ENCODE measurements at places on chromosomes 13 and 19.

DNA sequence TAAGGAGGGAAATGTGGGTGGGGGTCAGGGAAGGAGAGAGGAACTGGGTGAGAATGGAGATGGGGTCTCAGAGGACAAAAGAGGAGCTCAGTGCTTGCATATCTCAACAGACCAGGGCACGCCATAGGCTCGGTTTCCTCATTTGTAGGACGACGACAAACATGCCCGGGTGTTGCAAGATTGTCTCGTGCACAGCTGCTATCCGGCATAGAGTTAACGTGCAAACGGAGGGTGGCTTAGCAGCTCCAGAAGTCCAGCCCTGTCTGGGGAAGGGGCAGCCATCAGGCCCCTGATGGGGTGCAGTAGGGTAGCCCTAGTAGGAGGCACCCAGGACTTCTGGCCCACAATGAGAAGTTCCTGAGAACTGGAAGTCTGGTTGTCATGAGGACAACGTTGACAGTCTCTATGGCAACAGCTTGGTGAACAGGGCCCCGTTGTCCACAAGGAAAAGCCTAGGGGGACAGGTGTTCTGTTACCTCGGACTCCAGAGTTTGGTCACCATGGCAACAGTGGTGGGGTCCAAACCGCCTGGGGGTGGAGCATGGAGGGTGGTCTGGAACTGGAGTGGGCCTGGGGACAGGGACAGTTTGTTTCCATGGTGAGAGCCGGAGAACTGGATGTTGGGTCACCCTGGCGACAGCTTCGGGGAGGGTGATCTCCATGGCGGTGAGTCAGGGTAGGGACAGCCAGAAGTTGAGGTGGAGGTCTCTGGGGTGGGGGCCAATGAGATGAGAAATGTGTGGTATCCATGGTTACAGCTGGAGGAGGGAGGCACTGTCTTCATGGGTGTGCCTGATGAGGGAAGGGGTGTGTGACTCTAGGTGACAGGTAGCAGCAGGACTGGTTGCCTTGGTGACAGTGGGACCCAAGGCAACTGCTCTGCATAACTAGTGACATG is 16.8 kb downstream of the TM6SF2 start:
- DNase-seq, result peak; percentile 46

DNA sequence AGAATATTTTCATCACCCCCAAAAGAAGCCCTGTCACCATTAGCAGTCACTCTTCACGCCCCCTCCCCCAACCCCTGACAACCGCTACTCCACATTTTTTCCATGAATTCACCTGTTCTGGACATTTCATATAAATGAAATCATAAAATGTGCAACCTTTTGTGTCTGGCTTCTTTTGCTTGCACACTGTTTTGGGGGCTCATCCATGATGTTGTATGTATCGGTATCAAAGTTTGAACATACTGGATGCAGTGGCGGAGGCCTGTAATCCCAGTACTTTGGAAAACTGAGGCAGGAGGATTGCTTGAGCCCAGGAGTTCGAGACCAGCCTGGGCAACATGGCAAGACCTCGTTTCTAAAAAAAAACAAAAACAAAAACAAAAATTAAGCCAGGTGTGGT is 7.2 kb downstream of the GADD45B start:
- no peak for DNase-seq

DNA sequence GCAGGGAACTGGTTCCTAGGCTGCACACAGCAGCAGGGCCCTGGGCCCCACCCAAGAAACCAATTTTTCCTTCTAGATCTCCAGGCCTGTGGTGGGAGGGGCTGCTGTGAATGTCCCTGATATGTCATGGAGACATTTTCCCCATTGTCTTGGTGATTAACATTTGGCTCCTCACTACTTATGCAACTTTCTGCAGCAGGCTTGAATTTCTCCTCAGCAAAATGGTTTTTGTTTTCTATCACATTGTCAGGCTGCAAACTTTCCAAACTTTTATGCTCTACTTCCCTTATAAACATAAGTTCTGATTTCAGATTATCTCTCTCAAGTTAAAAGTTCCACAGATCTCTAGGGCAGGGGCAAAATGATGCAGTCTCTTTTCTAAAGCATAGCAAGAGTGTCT is 310.2 kb upstream of the PCDH20 start:
- DNase-seq, result no peak

DNA sequence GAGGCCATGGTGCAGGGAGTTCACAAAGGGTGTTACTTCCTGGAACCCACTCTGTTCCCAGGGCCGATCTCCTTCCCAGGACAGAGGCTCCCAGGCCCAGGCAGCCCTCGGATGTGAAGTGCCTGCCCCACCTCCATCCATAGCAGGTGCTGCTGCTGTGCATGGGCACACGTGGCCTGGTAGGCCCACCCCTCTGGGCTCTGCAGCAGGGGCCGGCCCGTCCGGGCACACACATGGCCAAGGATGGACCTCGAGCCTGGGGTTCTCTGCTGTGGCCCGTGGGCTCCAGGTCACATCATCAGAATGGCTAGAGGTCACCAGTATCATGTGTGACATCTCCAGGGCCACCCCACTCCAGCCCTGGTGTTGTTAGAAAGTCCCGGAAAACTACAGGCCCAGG is 71.8 kb downstream of the GADD45B start:
- DNase-seq, result no peak

DNA sequence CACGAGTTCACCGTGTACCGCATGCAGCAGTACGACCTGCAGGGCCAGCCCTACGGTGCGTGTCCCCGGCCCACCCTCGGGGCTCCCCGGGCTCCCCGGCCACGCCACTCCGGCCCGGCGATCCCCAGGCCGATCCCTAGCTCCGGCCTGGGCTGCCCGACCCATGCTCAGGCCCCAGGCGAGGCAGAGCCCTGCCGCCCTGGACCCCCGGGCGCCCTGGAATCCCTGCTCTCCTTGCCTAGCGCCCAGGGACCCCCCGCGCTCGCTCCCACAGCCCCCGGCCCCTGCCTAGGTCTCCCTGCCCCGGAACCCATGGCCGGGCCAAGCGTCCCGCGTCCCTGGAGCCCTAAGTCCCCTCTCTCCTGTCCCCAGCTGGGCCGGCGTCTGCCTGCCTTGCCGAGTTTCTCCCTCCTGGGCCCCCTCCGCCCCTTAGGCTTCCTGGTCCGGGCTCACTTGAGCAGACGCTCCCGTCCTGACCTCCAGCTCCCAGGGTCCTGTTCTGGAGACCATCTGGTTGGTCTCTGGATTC is 494 bp downstream of the NCLN start:
- no peak for DNase-seq

DNA sequence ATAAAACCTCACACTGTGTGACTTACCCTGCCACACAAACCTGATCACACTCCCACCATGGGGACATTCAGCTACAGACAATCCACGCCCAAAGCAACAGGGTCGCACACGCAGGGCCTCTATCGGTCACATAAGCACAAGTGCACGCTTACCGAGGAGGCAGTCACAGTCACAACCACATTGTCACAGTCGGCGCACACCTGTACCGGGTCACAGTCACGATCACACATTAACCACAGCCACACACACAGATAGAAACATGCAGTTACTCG is 579 bp downstream of the ZNF566 start:
- peak; percentile 78 for DNase-seq

DNA sequence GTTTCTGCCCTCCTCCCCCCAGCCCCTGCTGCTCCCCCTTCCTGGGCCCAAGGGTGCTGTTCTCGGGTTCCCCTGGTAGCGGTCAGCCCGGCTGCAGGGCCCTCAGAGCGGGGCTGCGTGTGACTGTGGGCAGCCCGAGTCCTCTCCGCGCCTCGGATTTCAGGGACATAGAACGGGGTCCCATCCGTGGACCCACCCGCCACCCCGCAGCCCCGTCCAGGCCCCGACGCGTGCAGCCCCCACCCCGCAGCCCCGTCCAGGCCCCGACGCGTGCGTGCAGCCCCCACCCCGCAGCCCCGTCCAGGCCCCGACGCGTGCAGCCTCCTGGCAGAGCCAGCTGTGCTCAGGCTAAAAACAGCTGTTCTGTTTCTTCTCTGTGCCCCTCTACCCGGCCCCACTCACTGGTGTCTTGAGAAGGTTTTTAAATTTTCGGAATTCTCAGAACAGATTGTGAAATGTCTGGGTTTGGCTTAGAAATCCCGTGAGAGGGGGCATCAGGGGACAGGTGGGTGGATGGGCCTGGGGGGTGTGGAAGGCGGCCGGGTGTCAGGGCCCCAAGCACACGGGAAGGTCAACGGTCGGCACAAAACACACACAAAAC is 5.5 kb upstream of the PRTN3 start:
- no peak for DNase-seq

Data from NCI-H2171 treated with DMSO at 0.1 percent for 48 hours (cell line).